ENCODE measurements at places on chromosomes 3 and 15.

DNA sequence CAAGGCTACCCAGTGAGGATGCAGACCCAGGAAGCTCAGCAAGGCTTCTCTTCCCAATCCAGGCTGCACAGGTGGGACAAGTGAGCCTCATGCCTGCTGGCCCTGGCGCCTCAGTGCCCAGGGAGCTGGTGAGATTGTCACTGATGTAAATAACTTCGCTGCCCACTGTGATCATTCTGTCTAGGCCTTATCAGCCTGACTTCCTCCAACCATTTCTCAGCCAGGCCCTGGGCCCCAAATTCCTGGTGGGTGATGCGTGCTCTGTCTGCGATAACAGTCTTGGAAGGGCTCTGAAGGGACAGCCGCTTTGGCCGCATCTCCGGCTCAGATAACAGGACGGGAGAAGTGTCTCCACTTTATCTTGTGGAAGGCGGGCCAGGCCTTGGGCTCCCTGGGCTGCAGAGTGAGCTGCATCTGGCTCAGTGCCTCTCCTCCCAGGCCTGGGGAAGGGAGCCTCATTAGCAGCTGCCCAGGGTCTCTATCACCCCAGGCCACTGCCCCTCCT lies 2.2 kb upstream of the FBLN2 start:
- no peak for DNase-seq

DNA sequence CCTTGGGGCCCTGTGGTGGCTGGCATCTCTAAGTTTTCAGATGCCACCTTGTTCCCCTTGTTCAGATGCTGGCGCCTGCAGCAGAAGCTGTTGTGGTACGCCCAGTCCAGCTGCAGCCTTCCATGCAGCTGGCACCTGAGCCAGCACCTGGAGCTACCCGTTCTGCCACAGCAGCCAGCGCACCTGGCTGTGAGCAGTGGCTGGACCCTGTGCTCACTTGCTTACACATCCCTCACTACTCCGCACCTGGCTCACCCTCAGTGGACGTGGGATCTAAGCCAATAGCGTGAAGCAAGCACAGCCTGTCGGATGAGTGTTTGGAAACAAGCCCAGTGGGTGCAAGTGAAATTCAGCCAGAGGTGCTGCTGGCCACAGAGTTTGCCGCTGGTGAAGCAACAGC lies 607.5 kb upstream of the BCHE start:
- no peak for DNase-seq

GRCh38 chr3:190807719-190808375 lies 54.6 kb downstream of the GMNC start:
- no peak for DNase-seq

GRCh38 chr15:74428970-74429780 lies 4.6 kb downstream of the SEMA7A start:
- no peak for DNase-seq

GRCh38 chr3:193812791-193813500 lies 219.9 kb downstream of the OPA1 start:
- DNase-seq, result no peak

DNA sequence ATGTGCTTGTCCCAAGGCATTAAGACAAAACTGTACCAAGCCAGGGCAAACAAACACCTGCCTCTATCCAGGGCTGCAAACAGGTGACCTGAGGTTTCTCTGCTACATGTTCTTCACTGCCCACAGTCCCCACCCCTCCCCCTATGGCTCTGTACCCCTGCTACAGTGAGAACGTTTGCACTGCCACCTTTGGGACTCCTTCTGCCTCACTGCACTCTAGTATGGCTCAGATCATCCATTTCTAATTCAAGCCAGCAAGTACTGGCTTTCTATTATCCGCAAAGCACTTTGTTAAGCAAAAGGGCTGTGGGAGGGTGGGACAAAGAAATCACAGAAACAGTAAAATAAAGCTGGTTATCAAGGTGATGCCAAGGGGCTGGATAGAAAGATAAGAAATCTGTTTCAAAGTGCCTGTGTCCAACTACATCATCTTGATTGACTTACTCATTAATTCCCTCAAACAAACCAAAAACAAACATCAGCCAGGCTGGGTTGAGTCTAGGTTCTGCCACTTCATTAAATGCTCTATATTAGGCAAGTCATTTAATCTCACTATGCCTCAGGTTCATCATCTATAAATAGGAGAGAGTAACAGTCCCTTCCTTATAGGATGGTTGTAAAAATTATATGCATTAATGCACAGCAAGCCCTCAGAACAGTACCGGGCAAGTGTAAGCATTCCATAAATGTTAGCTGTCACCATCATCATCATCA lies 95.3 kb downstream of the PDZRN3 start:
- DNase-seq, result no peak

- peak; percentile 35 for DNase-seq
Measured at GRCh38 chr15:75532413-75533250, 46.5 kb downstream of the PTPN9 start.

Data from LoVo (cell line).